Activated CD8-positive, alpha-beta memory T cell treated with anti-CD3 and anti-CD28 coated beads for 4 hours (primary cell): ENCODE measurements at places on chromosomes 16 and 17.

DNA sequence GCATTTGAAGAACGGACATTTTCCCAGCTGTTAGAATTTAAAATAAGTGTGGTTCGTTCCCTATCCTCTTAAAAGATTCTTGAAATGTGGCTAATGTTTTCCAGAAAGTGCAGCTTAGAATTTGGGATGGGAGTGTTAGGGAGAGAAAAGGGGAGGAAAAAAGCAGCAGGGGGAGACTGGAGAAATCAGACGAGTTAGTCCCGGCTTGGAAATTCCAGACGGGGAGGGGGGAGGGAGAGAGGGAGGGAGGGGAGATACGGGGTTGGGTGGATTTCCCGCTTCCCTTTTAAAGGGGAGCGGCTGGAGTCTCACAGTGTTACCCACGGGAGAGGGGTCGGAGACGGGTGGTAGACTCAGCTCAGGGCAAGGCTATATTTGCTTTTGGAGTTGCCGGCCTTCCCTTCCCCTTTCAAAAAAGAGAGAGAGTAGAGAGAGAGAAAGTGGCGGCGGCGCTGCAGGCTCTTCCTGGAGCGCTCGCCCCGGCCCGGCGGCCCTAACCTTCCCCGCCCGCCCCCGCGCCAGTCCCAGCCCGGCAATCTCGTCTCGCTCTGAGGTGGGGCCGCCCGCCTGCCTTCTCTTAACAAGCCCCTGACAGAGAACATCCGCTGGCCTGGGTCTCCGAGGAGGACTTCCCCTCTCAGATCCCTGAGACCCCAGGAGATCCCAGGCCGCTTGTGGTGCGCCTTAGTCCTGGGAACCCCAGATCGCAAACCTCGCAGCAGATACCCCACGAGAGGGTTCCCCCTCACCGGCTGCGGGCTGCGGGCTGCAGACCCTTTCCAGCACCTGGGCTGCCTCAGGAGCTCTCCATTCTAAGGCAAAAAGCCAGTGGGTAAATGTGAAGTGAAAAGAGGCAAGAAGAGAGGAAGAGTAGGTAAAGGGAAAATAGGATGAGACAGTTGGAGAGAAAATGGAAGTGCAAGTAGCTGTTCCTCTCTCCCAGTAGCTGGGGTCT is 6.6 kb downstream of the IGF2BP1 start:
- no peak for DNase-seq

- DNase-seq: no peak
Measured at GRCh38 chr17:38611070-38611786, 5.5 kb upstream of the SRCIN1 start.

- DNase-seq: no peak
Measured at GRCh38 chr16:56013962-56014552, 138.9 kb upstream of the CES5A start.

- DNase-seq: no peak
Measured at GRCh38 chr16:22407486-22407885, 33.1 kb upstream of the CDR2 start.

DNA sequence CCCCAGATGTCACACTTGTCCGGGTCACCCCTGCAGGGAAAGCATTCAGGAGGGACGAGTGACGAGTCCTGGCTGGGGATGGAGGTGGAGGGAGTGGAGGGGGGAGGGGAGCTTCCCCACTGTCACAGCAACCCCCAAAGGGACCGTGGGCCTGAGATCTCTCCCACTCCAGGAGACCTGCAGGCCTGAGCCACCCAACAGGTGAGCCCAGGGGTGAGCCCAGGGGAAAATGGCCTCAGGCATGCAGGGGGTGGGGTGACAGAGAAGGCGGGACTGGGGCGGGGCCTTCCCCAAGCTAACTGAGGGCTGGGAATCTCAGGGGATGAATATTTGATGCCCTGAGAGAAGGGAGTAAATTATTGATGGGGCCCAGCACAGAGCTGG is 2.4 kb downstream of the USH1G start:
- no peak for DNase-seq

- DNase-seq: no peak
Measured at GRCh38 chr17:56688151-56688550, 94.7 kb downstream of the NOG start.

DNA sequence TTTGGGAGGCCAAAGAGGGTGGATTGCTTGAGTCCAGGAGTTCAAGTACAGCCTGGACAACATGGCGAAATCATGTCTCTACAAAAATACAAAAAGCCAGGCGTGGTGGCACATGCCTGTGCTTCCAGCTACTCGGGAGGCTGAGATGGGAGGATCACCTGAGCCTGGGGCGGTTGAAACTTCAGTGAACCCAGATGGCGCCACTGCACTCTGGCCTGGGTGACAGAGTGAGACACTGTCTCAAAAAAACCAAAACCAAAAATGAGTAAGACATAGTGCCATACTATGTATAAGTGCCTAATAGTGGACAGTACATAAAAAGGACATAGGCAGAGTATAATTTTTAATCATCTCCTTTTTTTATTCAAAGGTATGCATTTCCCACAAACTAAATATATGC is 4.0 kb downstream of the CTC1 start:
- DNase-seq: no peak

GRCh38 chr16:58655215-58655596 is 25.6 kb upstream of the CNOT1 start:
- no peak for DNase-seq

DNA sequence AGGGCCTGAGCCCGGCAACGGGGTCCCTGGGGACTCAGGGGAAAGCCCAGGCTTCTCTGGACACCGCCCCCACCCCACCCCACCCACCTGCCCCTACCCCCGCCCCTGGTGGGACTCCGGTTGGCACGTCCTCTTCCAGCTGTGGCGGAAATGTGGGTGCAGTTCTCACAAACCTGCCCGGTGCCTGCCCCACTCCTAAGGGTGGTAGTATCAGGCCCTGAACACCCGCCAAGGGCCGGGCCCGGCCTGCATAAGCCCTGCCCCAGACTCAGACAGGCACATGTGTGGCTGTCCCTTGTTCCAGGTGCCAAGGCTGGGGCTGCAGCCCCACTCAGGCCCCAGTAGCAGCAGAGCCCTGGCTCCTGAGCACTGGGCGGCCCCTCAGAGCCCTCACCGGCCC is 58.1 kb downstream of the ACTG1 start:
- no peak for DNase-seq

DNA sequence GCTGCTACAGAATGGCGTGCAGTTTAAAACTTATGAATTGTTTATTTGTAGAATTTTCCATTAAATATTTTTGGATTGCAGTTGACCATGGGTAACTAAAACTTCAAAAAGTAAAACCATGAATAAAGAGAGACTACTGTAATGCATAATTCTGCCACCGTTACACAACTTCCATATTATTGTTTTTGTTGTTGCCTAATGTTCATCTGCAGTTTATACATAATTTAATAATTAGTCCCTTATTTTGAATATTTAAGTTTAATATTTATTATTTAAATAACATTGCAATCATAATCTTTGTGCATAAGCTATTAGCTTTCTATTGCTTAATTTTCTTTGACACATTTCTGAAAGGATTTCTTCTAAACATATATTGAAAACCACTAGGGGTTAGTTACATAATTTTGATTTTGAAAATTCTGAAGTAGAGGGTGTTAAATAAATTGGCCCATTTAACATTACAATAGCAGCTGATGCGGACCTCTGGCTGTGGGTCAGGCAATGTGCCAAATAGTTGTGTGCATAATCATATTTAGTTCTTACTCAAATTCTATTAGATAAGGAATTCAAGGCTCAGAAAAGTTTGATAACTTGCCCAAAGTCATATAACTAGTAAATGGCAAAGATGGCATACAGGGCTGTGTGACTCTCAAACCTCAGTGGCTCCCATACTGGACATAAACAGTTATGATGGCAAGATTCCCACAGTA is 31.1 kb downstream of the PPM1E start:
- no peak for DNase-seq

- no peak for DNase-seq
Measured at GRCh38 chr17:51948128-51948527, 210.4 kb downstream of the CA10 start.

DNA sequence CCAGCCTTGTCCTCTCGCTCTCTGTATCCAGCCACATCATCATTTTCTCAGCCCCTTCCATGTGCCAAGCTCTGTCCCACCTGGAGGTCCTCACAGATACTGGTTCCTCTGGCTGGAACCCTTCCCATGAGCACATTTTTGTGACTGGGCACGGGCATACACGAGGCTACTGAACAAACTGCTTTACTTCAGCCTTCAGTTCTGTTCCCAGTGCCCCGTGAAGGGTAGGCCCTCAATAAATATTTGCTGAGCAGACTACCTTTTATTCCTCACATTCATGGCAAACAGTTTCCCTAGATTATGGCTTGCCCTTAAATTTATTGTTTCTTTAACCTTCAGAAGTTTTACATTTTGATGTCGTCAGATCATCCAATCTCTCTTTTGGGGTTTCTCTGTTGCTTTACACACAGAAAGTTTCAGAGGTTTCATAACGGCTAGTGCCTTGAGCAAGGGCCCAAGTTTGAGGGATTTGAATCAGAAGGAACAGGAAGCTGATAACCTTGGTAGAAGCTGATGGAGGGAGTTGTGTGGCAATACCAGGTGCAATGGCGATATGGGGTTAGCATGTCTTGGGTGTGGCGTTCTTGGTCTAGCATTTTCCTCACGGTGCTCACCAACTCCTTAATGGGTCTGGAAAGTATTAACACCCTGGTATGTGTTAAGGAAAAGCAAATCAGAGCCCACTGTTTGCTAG is 27.8 kb downstream of the TMEM92 start:
- no peak for DNase-seq
